Stimulated activated CD8-positive, alpha-beta memory T cell treated with anti-CD3 and anti-CD28 coated beads, Interleukin-4, amount 100 ng/mL, for 24 hours (primary cell): ENCODE measurements at places on chromosomes 4 and X.

DNA sequence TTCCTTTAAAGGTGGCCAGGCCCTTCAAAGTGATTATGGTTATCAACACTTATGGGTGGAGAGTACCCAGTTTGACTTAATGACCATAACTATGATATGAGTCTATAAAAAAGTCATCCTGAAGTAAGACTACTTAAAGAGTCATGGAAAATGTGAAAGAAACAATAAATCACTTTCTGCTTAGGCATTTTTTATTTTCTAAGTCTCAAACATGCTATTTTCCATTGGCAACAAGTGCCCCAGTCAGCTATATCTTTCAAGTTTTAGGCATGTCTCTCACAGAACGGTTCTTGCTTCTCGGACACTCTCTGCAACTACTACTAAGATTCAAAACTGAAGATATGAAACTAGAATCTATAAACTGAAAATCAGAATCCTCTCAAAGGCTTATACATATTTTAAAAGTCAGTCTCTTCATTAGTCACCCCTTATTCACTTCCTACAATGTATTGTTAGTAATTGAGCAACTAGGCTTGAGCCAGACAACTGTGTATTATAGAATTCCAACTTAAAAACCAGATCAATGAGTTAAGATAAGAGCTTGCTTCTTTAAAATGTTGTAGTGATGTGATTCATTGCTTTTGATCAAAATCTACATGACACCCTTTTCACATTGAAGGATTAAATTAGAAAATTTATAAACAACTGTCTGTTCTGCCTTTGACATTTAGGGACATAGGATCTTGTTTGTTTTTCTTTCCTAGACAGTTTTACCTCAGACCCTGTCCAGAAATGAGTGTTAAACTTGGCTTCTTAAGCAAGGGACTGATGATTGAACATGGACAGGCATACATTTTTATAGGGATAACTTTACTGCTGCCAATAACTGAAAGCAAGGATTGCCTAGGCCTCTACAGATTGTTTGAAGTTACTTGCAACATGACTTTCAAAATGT, 2.9 kb downstream of the ANTXR2 start:
- DNase-seq: no peak

DNA sequence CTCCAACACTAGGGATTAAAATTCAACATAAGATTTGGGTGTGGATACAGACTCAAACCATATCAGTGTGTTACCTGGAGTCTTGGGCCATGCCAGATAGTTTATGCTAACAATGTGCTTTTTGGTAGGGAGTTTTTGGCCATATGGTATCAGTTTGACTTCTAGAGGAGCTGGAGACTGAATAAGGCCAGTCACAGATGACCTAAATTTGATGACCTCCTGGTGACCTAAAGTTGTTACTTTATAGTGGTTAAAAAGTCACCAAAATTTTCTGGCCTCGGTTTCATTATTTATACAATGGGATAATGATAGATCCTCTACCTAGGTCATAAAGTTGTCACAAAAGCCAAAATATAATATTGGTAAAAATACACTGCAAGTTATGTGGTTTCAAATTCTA, 877.1 kb downstream of the RAPGEF2 start:
- DNase-seq: no peak

DNA sequence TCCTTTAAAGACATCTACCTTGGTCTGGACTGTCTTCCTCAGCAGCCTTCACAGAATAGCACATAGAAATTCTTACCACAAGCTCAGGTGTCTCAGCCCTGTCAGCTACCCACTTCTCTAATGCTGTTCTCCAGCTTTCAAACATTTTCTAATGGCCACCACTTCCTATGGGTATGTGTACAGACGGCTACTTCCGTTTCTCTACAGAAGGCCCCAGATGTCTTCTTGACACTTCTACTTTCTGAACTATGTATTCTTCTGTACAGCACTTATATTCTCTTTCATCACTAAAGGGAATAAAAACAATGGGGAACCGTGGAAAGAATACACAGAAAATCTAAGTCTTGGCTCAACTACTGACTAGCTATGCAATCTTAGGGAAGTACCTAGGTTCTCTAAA, 13.3 kb downstream of the OPHN1 start:
- no peak for DNase-seq

GRCh38 chr4:176767183-176767582, 25.5 kb downstream of the VEGFC start:
- no peak for DNase-seq

DNA sequence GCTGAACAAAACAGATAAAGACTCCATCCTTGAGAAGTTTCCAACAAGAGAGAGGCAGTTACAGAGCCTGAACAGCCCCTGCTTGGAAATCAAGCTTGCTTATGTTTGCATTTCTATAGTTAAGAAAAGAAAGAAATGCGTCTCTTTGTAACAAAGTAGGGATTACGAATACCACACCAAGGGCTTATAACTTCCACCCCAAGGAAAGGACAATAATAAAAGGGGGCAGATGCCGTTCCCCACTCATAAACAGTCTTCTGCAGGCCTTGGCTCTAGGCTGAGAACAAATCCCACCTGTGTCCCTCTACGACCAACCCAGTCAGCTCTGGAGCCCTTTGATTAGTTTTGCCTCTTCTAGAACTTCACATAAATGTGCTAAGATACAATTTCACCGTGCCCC, 183.8 kb upstream of the MAP3K15 start:
- DNase-seq: no peak

DNA sequence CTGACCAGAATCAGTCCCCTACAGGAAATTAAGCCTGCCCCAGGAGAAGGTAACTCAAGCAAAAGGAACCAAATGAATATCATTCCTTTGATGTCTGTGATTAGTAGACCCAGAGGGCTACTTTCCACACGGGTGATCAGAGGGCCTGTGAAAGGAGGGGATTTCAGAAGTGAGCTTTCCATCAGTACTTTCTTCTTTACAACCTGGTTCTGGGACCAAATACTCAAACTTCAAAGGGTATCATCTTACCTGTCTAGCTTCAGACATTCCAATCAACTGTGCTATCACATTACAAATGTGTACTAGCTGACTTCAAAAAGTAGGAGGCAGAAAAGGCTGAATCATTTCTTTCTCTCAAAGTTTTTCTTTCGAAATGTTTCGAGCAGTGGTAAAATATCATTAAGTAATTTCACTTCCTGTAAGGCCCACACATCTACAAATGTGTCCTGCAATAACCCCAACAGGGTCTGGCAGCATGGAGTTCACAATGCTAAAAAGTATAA, 23.9 kb downstream of the ACSL4 start:
- DNase-seq: no peak

DNA sequence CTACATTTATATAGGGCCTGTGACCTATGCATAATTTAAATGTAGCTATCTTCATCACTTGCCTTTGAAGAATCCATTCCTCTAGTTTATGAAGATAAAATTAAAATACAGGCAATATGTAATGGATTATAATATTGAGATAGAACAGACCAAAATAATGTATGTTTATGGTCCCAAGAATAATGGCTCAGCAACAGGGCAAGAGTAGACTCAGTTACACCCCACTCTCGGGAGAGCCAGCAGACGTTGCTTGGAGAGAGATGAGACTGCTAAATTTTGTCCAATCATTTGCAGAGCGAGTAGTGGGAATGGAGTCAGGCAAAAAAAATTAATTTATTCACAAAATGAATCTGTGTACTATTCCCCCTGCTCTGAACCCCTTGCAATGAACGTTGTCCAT, 223.2 kb upstream of the FAT4 start:
- DNase-seq: no peak

DNA sequence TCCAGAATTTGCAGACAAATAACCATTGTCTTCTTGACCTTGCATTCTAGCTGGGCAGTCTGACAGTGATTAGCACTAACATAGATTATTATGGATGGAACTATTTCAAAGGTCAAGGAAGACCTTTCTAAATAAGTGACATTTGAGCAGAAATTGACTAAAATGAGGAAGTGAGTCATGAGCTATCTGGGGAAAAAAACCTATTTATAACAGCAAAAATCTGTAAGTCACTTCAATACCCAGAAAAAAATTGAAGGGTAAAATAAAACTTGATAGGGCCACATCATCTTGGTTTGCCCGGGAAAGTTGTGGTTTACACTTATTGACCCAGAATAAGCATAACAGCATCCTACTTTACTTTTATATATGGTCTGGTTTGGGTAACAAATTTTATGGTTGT, 414.6 kb upstream of the HS3ST1 start:
- no peak for DNase-seq

DNA sequence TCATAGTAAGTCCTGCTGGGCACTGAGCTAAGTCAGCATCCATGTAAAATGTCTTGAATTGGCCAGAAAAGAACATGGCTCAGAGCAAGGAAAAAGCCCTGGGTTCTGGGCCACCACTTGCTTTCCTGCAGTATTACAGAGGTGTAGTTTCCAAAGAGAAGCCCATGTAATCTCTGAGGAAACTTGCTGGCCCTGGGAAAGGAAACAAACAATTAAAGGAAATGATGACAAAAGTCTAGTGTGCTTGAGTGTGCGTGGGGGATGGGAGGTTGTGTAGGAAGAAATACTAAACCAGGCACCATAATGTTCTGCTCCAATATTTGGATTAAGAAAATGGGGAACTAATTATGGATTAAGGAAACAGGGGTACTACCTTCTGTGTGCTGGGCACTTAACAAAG, 39.5 kb upstream of the SMIM10L2A start:
- DNase-seq: no peak

DNA sequence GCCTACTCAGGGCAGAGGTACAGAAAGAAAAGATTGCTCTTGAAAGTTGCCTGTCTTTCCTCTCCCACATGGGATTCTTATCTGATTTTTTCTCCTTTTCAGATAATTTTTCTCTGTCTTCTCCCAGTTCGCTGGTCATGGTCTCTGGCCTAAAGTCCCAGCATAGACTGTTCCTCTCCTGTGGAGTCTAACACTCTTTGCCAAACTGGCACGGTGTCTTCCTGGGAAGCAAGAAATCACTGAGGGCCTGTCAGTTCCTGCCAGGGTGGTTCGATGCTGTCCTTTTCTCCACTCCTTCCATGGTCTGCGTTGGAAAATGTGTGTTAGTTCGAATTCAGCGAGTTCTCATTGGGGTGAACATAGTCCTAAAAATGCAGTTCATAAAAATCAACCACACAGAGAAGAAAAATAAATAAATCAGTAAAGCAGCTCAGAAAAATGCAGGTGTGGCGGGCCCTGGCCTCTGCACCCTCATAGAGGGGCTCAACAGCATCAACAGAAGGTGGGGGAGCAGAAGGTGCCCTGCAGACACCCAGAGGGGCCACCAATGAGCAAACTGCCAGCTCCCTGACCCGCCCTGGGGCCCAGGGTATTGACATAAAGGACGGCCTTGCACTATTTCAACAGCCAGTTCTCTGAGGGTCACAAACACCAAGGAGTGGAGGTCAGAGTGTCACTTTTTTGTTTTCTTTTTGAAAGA, 2.1 kb downstream of the RGN start:
- no peak for DNase-seq

- DNase-seq: no peak
Measured at GRCh38 chrX:39984191-39984956, 113.4 kb downstream of the BCOR start.

DNA sequence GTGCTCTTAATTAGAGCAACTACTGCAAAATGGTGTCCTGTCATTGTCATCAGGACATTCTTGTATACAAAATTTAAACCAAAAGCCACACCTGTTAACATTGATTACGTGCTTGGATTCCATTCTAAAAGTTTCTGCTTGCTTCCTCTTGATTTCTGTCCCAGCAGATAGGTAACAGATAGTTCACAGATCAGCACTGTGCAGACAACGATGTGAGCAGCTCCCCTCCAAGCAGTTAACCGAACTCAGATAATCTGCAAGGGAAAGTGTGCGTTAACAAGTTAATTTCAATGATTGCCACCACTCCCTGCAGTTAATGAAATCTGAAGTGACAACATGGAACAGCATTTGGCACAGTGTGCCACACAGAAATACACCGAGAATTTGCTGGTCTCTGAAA, 54.4 kb upstream of the RELL1 start:
- no peak for DNase-seq

DNA sequence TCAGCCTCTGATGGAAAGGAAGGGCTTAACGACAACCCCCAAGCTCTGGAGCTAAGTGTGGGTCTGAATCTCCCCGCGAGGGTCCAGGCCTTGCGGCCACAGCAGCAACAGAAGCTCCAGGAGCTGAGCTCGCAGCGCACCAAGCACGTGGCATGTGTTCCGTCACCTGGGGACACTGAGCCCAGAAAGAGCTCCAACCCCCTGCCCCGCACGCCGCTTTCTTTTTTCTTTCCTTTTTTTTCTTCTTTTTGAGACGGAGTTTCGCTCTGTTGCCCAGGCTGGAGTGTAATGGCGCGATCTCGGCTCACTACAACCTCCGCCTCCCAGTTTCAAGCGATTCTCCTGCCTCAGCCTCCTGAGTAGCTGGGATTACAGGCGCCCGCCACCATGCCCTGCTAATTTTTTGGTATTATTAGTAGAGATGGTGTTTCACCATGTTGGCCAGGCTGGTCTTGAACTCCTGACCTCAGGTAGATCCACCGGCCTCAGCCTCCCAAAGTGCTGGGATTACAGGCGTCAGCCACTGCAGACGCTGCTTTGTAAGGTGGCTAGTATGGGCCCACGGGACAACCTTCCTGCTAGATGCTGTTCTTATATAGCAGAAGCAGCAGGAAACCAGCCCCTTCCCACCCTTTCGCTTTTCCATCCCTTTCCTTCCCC, 685 bp upstream of the TNIP2 start:
- no peak for DNase-seq

DNA sequence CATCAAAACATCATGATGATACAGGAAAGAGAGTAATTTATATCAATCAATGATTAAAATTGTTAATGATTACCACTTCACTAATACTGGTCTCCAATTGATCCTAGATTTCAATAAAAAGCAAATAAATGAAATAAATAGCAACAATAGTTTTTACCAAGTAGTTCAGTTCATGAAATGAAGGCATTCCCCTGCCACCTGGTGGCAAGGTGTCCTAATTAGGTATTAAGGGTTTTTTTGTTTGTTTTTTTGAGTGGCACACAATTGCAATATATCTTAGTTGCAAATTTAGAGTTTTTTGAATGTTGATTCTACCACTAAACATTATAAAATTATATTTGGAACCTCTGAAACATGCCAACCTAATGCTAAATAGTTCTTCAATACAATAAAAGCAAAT, 157.4 kb upstream of the PDE5A start:
- DNase-seq: no peak

DNA sequence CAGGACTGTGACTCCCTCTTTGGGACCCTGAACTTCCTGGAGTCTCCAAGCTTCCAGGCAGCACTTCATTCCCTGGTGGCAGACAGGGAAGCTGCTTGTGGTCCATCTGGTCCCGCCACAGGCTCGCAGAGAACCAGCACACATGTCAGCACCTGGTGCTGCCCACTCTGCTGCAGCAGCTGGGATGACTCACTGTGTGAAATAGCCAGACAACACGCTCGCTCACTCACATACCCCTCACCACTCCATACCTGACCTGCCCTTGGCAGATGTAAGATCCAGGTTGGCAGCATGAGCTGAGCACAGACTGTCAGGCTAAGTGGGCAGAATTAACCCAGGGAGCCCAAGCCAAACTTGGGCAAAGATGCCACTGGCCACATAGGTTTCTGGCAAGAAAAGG, 613.5 kb downstream of the PCDH18 start:
- no peak for DNase-seq

DNA sequence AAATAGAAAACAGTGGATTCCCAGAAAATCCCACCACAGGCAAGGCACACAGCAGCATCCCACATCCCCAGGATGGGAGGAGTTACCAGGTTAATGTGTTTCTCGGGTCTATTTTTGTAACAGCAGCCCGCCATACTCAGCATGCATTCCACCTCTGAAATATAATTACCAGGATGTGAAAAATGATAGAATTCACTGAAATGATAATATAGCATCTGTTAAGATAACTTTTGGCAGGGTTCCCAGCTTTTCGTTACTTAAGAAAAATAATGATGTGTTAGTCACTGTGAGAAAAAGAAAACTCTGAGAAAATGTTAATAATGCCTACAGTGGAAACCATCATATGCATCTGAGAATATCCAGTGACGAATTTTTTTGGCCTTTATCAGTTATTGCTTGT, 87.1 kb downstream of the VCX2 start:
- DNase-seq: no peak
